ENCODE measurements at places on chromosomes 2 and 18.

- no peak overlapping the region for H3K4me3 ChIP-seq
- no peak overlapping the region for H3K27ac ChIP-seq
- no peaks in the 10 kb centered on the region for H3K27me3 ChIP-seq
- H3K4me1 ChIP-seq = peaks cover 5% of the 10 kb centered on the region
Observed at GRCh38 chr18:62539284-62540165, 16.7 kb downstream of the ZCCHC2 start.

DNA sequence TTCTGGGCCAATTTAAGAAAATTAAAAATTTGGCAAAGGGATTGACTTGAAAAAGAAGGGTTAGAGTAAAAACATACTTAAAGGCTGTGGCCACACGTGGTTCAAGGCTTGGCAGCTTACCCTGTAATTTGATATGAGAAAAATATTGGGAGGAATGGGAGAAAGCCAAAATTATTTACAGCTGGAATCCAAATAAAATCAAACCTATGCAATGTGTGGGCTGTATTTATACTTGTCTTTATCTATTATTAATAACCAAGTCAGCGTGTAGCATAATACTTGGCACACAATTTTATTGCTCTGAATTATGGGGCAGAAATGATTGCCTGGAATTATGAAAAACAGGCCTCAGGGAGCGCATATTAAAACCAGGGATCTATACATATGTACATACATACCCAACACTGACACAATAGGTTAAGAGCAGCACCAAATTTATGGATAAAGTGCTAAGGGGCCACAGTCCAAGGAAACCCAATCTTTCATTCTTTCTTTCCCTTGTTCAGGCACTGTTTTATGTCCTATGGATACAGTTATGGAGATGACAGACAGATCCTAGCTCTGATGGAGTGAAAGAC is 35.6 kb downstream of the FAM124B start:
- H3K4me1 ChIP-seq = no peaks in the 10 kb centered on the region
- H3K36me3 ChIP-seq = no peaks in the 10 kb centered on the region
- H3K27ac ChIP-seq = no peak overlapping the region
- DNase-seq = no peak
- H3K4me3 ChIP-seq = no peak overlapping the region
- no peaks in the 10 kb centered on the region for H3K27me3 ChIP-seq

GRCh38 chr2:60979231-60979630 is 38.3 kb upstream of the PEX13 start:
- H3K36me3 ChIP-seq = no peaks in the 10 kb centered on the region
- no peak overlapping the region for H3K4me3 ChIP-seq
- no peak overlapping the region for H3K27ac ChIP-seq
- no peaks in the 10 kb centered on the region for H3K4me1 ChIP-seq
- DNase-seq = no peak
- no peaks in the 10 kb centered on the region for H3K27me3 ChIP-seq

GRCh38 chr18:12015416-12016062 is 34.2 kb downstream of the IMPA2 start:
- H3K27ac ChIP-seq = peak overlapping the region; percentile 67
- no peaks in the 10 kb centered on the region for H3K36me3 ChIP-seq
- peaks cover 38% of the 10 kb centered on the region for H3K4me1 ChIP-seq
- peak; percentile 90 for DNase-seq

GRCh38 chr18:79456105-79456980 is 60.6 kb downstream of the NFATC1 start:
- peaks cover 26% of the 10 kb centered on the region for H3K36me3 ChIP-seq
- H3K4me3 ChIP-seq = no peak overlapping the region
- H3K27me3 ChIP-seq = no peaks in the 10 kb centered on the region
- no peak overlapping the region for H3K27ac ChIP-seq
- H3K4me1 ChIP-seq = peaks cover 13% of the 10 kb centered on the region
- DNase-seq = no peak
